ENCODE measurements at places on chromosomes 7 and 10.

GRCh38 chr7:157799076-157799685, 462.4 kb downstream of the DNAJB6 start:
- DNase-seq: no peak

DNA sequence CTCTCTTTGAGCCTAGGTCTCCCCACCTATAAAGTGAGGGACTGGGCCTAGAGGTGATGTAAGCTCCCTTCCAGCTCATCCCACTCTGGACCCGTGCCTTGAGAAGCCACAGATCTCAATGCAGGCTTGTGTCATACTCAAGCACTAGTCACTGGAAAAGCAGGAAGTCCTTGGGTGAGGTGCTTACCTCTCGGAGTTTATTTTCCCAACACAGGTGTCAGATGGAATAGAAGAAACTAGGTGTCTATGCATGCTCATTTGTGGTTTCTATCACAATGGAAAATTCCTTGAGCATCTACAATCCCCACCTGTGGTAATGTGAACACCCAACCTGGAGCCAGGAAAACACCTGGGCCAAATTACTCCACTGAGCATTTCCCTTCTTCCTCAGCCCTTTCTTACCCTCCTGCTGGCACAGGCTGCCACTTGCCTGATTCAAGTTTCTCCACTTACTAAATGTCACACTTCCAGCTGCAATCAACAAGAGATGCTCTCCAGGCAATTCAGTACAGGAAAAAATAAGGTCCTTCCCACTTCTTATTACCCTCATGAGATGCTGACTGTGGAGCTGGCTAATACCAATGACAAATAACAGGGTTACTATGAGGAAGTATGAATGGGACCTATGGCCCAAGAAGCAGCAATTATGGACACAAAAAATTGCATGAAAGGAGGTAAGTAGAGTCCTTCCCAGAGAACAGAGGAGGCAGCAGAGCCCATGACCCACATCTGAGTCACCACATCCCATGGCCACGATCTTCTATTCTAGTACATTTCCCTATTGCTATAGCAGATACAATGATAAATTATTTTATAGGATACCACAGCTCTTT, 13.1 kb downstream of the LSM5 start:
- no peak for DNase-seq

DNA sequence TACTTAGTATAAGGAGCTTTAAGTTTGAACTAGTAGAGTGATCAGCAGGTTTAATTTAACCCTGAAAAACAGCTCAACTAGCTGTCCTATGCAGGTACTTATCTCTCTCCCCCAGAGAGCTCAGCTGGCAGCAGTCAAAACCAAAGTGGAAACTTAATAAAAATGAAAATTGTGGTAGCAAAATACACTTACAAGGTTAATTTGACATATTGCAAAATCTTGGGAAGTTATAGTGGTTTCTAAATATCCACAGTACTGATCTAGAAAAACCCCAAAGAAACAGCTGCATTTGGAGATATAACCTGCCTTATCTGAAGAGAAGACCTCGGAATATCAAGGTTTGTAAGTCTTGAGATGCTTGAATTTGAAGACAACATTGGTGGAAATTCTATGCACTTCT, 269.2 kb downstream of the RNLS start:
- no peak for DNase-seq

- no peak for DNase-seq
Measured at GRCh38 chr10:82394122-82394521, 519.1 kb downstream of the NRG3 start.

DNA sequence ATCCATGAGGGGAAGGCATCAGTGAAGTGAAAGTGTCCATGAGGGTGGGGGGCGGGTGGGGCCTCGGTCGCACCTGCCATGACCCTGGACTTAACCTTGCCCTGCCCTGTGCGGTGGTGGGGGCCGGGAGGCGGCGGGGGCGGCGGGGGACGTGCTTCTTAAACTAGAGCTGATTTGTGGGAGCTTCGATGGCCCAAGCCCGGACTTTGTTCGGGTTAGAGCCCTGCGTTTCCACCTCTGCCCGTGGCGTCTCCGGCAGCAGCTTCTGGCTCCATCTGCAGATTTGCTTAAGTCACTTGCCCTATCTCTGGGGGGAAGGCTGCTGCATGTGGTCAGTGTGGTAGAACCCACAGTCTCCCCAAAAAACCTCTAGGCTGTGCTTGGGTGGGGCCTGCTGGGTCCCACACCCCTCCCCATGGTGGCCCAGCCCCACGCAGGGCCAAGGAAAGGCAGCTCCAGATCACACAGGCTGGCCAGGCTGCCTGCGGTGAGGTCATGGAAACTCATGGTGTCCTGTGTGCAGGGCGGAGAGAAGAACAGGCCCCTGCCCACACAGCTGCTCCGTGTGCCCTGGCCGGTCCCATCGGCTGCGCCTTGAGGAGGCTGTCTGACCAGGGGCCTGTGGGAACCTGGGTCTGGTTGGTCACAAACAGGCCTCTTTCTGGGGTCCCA, 93.2 kb downstream of the INPP5A start:
- DNase-seq: no peak

DNA sequence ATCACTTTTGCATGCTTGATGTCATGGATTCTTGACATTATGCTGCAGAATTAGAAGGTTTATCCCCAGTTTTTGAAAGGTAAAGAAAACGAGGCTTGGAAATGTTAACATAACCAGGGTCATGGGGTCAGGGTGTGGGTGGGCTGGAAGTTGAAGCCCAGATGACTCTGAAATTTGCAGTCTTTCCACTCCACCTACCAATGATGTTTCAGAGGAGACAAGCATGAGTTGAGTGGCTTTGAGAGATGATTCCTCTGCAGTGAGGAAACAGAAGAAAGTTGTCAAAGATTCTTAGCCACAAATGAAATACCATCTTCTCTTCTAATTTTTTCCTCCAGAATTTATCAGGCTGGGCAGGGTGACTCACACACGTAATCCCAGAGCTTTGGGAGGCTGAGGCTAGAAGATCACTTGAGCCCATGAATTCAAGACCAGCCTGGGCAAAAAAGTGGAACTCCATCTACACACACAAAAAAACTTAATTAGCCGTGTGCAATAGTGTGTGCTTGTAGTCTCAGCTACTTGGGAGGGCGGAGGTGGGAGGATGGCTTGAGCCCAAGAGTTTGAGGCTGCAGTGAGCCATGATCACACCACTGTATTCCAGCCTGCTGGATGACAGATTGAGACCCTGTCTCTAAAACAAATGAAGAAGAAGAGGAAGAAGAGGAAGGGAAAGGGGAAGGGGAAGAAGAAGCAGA, 239.1 kb upstream of the AUTS2 start:
- no peak for DNase-seq

- no peak for DNase-seq
Measured at GRCh38 chr10:14200698-14201544, 129.8 kb downstream of the FRMD4A start.

DNA sequence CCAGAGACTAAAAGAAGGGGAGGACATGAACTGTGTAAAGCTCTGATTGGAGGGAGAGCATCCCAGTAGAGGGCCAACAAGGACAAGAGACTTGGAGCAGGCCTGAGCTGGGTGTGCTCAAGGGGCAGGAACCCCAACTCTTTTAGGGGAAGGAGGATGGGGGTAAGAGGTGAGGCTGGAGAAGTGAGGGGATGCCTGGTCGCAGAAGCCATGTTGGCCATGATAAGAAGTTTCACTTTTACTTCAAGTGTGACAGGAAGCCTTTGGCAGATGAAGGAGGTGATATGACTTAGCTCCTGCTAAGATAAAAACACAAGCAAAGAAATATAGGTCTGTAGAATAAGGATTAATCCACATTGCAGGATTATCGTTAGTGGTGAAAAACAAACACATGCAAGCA, 208.3 kb downstream of the JAZF1 start:
- no peak for DNase-seq

DNA sequence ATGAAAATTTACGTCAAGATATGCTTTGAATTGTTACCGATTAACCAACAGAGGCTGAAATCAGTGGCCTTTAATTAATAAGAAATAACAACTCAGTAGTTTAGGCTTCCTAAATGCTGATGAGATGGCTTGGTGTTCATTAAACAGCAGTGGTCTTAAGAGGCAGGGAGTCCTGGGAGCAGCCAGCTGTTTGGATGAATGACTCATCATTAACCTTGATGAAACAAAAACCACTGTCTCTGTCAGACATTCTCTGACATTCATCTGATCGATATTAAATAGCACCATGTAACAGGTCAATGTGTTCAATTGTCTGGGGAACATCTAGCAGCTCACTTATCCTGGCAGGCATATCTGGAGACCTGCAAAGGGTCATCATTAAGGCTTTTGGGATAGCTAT, 234.2 kb upstream of the LRRN3 start:
- no peak for DNase-seq

DNA sequence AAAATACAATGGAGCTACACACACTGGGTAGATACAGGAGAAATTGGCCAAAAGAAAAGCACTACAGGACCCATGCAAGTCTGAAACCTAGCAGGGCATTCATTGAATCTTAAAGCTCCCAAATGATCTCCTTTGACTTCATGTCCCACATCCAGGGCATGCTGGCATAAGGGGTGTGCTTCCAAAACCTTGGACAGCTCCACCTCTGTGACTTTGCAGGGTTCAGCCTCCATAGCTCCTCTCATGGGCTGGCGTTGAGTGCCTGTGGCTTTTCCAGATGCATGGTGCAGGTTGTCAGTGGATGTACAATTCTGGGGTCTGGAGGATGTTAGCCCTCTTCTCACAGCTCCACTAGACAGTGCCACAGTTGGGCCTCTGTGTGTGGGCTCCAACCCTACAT, 626.3 kb upstream of the POT1 start:
- DNase-seq: no peak

- no peak for DNase-seq
Measured at GRCh38 chr10:4981722-4982471, 18.7 kb downstream of the AKR1C1 start.

DNA sequence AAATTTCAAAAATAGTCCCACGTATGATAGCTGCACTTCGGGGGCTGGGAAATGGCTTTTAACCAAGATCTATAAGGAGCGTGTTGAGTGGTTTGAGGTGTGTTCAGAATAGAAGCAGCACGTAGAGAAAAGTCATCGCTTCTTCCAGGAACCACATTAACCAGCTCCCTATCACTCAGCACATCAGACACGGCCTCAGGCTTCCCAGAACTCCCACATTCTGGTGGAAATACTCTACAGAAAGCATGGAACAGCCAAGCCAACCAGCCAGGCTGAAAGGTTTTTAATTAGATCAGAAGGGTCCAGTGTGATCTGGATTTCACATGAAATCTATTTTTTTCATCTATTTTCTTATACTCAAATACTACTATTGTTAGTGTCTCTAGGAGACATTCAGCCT, 231.5 kb upstream of the NRP1 start:
- no peak for DNase-seq

DNA sequence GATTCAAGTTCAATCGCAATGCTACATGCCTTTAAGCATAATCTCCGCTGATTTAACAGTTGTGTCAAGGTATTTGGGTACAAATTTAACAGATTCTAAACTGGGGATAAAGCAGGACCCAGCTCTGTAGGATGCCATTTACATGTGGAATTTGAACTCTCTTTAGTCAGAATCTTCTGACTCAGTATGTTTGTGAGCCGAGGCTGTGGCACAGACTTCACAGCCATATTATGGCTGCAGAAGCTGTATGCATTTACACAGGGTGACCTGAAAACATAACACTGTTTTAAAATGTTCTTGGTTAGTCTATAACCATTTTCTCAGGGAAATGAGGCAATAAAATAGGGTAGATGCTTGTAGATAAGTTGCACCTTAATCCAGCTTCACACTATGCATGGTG, 8.7 kb downstream of the PDLIM1 start:
- DNase-seq: no peak

All from stimulated activated CD4-positive, alpha-beta T cell treated with anti-CD3 and anti-CD28 coated beads, Interleukin-15, amount 100 ng/mL, for 1 hour (primary cell).